ENCODE measurements at places on chromosomes 6 and 20. TPM values are rescaled to one million over a fixed set of nuclear protein-coding genes. Genes with fewer than 3 reads are reported as not detected.
A peak's percentile ranks its signal among the peaks of the same experiment; 100 is the strongest.

- DNase-seq, result no peak
Observed at GRCh38 chr6:36493319-36493718, 50.5 kb downstream of the KCTD20 start.

- peak; percentile 64 for DNase-seq
Observed at GRCh38 chr20:4898282-4899244, 102.7 kb downstream of the SLC23A2 start.

The SFTA2 gene
- total RNA-seq, result not detected

GRCh38 chr6:127347178-127347577 lies 3.8 kb upstream of the ECHDC1 start:
- DNase-seq, result no peak

- no peak for DNase-seq
Observed at GRCh38 chr20:44646023-44646640, 5.4 kb downstream of the ADA start.

- peak; percentile 69 for DNase-seq
Observed at GRCh38 chr6:163355426-163355991, 59.0 kb upstream of the QKI start.
